Neuronal stem cell (in vitro differentiated cells): ENCODE measurements at places on chromosomes 12 and 14.

- no peak for DNase-seq
Measured at GRCh38 chr12:57760347-57760982, 5.6 kb downstream of the MARCHF9 start.

DNA sequence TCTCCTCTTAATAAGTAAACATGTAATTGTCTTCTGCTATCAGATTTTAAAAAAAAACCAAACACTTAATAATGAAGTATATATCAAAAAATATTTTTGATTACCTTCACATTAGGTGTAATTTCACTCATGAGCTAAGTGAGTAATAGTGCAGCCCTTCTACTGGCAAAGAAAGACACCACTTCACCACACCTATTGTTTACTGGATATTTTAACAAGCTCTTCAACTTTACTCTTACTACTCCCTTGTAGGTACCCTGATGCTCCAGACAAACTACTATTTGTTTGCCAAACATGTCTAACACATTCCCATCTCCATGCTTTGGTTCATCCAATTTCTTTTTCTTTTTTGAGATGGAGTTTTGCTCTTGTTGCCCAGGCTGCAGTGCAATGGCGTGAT, 36.9 kb upstream of the WDR89 start:
- DNase-seq, result no peak

- no peak for DNase-seq
Measured at GRCh38 chr12:12266389-12266872, 413 bp downstream of the LRP6 start.

- DNase-seq, result no peak
Measured at GRCh38 chr12:46332260-46332659, 40.3 kb downstream of the SLC38A2 start.

DNA sequence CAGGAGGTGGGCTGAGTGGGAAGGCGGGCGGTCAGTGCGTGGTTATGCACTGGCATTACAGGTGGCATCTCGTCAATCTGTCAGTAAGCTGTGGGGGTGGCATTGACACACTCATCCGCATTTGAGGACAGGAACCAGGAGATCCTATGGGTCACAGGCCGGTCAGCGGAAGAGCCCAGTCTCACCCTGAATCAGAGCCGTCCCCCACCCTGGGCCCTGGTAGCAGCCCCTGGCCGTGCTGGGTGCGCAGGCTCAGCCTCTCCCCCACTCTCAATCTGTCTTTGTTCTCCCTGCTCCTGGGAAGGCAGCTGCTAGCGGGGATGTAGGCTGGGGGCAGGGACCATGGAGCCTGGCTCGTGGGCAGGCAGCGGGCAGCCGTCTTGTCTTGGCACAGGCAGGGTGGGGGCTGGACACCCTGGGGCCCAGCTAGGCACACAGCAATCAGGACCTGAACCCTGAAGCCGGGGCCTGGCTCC, 5.1 kb downstream of the INF2 start:
- no peak for DNase-seq

DNA sequence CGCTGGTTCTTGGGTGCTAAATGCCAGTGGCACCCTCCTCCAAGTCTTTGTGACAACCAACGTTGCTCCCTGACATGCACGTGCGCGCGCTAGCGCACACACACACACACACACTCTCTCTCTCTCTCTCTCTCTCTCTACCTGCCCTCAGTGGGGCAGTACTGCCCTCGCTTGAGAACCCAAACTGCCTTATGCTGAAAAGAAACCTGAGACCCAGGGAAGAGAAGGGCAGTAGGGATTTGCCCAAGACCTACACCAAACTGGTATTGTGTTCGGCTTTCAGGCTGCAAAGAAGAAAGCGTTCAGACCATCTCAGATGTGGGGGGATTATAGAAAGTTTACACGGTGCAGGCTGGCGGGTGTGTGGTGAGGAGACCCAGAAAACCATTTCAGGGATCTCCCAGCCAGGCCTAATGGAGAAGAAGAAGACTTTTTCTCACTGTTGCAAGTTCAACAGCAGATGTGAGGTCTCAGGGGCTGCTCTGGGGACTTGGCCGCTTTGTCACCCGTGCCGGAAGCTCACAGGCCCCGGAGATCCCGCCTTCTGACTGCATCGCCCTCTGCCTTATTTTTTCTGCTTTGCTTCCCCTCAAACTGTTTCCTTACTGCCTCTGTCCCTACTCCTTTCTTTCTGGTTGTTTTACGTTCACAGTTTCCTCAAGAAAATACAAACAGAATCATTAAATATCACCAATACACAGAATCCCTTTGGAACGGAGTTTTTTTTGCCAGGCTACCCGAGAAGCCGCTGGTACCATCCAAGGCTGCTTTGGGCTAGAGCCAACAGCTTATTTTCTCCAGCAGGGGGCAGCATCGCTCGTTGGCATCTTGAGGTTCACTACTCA, 82.4 kb downstream of the PPM1A start:
- peak; percentile 88 for DNase-seq

DNA sequence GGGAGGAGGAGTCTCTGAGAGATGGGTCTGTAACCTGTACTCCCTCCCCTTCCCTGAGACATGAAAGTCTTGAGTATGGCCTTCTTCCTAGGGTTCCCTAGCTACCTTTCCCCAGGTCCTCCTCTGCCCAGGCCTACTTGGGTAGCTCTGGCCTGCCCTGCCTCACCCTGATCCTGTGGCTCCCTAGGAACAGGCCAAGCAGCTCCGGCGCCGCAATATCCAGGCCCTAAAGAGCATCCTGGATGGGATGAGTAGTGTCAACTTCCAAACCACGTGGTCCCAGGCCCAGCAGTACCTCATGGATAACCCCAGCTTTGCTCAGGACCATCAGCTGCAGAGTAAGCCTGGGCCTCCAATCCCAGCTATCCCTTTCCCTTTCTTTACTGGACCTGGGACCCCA, 12.3 kb downstream of the PRPF40B start:
- DNase-seq, result no peak

GRCh38 chr12:122965321-122965751, 927 bp downstream of the ABCB9 start:
- no peak for DNase-seq

DNA sequence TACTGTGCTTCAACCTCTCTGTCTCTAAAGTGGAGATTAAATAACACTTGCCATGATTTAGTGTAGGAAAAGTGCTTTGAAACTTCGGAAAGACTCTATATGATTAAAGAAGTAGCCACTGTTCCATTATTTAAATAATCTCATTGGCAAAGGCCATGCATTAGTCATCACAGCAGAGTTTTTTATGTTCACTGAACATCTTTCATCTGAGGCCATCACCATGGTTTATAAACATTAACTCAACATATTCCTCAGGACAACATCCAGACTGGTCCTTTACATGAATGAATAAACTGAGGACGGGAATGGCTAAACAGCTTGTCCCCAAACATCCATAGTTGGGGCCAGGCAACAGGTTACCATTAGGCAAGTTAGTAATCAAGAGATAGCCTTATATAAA, 124.6 kb upstream of the FRMD6 start:
- no peak for DNase-seq

DNA sequence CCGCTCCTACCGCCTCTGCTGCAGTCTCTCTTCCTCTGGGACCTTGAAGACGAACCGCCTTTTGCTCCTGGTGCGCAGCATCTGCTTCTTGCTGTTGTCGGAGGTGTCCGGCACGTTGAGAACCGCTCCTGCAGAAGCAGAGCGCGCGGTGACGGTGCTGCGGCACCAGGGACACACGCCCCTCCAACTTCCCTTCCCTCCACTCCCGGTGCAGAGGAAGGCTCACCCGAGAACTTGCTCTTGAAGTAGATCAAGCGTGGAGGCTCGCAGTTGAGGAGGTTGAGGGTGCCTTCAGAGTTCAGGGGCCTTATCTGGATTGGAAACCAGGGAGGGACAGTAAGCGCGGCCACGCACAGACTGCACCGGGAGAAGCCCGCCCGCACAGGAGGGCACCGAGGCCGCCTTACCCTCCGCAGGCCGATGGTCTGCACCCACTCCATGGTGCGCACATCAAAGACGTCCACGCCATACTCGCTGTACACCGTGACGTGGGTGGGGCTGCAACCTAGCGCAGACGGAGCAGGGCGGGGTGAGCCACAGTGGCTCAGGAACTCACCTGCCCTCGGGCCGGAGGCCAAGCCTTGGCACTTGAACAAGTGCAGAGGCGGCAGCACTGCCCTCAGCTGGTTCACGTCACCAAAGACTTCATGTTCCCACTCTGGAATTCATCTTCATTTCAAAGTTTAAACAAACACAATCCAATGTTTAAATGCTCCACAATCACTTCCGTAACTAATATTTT, 17.5 kb downstream of the AMN start:
- no peak for DNase-seq

DNA sequence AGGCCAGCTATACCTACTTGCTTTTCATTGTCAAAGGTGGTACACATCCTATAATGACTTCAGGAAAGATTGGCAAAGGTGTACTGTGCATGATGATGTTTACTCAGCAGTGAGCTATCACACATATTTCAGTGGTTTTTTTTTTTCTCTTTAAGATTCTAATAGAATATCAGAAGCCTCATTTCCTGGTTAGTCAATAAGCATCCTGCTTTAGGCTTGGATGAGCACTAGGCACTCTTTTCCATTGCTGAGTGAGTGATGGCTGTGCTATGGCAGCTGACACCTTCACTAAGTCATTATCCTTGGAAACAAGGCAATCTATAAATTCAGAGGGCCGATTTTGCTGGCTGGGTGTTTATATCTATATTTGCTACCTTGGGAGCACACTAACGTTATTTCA, 161.1 kb upstream of the RASSF8 start:
- DNase-seq, result no peak

DNA sequence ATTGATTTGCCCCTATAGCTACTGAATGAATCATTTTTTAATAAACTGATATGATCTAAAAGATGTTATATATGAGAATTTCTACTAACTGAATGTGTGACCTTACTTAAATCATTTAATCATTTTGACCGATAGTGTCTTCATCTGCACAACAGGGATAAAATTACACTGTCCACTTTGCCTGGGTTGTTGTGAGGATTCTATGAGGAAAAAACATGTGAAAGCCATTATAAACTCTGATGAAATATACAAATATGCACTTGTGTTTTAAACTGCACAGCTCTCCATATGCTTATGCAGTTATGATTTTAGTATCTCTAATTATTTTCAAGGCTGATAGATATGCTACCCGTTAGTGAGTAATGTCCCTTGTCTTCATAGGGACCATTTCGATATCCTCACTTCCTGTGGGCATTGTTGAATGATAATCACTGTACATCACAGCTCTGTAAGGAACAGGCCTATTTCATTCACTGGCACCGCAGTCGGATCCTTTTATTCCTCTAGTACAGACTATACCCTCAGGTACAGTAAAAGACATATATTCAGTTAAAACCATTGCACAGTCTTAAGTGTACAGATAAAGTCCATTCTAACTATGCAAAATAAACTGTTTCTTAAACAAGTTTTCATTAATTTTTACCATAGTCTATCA, 88.7 kb upstream of the RAP1B start:
- no peak for DNase-seq

- no peak for DNase-seq
Measured at GRCh38 chr14:85576848-85577542, 47.1 kb downstream of the FLRT2 start.

DNA sequence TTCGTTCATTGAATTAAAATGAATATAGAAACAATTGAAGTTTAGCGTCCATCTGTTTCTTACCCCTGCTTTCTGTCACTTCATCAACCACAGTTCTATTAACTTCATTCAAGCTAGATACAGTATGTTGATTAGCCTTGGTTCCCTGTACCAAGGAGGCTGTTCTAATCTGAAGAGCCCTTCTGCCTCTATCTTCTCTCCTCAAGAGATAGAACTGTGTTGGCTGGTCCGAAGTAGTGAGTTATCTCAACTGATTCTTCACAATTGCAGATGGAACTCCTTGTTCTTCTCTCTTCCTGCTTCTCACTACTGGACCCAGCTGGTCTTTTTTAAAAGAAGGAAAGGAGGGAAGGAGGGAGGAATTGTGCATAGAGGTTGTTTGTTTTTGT, 82.1 kb upstream of the TRAF3 start:
- DNase-seq, result no peak

DNA sequence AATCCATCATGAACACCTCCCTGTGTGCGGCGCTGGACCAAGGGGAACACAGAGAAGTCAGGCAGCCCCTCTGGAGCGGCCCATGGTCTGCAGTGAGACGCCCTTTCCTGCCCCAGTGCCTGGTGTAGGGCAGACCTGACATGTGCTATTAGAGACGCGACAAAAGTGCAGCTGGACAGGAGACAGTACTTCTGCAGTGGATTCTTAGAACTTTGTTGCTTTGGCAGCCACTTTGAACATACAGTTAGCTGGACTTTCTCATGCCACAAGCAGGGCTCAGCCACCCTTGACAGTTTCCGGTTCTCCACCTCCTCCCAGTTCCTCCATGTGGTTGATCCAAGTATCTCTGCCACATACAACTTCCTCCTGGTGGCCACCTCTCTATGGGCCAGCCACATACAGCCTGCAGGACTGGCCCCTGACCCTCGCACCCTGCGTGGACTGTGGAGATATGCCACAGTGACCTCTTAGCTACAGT, 45.9 kb downstream of the LGMN start:
- DNase-seq, result no peak

DNA sequence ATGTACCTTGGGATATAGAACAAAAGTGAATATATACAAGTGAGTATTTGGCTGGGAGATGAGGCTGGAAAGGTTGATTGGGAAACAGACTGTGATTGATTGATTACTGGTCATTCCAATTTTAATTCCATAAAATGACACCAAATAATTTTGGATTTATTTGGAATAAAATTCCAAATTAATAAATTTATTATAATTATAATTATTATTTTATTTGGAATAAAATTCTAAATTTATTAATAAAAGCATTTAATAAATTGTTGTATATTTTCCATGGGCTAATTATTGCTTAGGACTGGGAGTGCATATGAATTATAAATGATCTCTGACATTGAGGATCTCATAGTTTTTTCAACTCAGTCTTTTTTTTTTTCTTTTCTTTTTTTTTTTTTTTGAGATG, 51.7 kb downstream of the KANSL2 start:
- DNase-seq, result no peak

DNA sequence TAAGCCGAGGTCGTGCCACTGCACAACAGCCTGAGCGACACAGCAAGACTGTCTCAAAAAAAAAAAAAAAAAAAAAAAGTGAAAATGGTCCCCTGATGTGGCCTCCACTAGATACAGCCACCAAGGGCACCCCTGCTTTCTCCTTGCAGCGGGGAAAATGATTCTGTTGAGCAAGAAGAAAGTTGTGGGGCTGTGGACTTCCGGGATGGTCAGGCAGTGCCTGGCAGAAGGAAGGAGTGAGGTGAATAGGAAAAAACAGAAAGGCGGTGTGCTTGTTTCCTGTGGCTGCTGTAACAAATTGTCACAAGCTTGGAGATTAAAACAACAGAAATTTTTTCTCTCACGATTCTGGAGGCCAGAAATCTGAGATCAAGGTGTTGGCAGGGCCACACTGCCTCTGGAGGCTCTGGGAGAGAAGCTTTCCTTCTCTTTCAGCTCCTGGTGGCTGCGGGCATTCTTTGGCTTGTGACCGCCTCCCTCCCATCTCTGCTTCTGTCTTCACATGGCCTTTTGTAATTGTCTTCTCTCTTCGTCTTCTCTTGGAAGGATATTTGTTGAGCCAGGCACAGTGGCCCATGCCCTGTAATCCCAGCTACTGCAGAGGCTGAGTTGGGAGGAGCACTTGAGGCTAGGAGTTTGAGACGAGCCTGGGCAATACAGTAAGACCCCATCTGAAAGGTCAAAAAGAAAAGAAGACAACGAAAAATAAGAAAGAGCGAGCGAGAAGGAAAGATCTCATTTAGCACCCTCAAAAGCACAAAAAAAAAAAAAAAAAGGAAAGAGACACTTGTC, 116.6 kb upstream of the MED13L start:
- DNase-seq, result no peak
